H1 (cell line): ENCODE measurements at places on chromosomes 2 and 18. TPM values are rescaled to one million over a fixed set of nuclear protein-coding genes. Genes with fewer than 3 reads are reported as not detected.
A peak's percentile ranks its signal among the peaks of the same experiment; 100 is the strongest.

DNA sequence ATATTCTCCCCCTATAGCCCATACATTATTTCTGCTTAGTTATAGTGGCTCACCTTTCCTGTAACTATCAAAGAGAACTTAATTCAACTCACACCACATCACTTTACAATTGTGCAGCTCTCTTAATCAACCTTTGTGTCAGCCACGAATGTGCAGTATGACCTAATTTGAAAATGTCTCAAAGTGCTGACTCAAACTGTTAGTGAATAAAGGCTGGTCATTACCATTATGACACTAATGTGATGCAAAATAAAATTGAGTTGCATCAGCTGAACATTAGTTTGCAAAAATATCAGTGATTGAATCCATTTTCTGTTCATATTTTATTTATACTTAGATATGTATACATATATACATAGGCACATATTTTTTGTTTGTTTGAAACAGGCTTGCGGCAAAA lies 251.8 kb downstream of the MEIS1 start:
- H3K4me1 ChIP-seq, result peaks cover 7% of the 10 kb centered on the region
- no peak overlapping the region for H3K27ac ChIP-seq
- no peak overlapping the region for H3K4me3 ChIP-seq
- no peaks in the 10 kb centered on the region for H3K36me3 ChIP-seq
- H3K27me3 ChIP-seq, result no peaks in the 10 kb centered on the region

DNA sequence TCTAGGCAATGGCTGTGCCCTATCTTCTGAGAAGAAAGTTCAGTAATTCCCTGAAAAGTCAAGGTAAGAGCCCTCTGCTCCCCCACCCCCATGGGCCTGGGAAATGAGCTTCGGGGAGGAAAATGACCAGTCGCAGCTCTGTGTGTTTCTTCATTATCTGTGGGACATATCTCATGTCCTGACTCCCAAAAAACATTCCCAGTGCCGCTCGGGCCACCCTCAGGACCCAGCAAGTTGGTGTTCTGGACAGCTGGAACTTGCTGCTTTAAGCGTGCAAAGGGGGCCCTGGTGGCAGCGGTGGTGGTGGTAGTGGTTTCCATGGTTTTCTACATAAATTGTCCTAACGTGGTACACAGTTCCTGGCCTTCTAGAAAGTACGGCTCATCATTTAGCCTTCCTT lies 17.2 kb upstream of the PRLH start:
- no peaks in the 10 kb centered on the region for H3K4me1 ChIP-seq
- H3K36me3 ChIP-seq, result peaks cover 2% of the 10 kb centered on the region; the same call in 1 of the 2 replicates
- H3K4me3 ChIP-seq, result no peak overlapping the region
- H3K27ac ChIP-seq, result no peak overlapping the region

DNA sequence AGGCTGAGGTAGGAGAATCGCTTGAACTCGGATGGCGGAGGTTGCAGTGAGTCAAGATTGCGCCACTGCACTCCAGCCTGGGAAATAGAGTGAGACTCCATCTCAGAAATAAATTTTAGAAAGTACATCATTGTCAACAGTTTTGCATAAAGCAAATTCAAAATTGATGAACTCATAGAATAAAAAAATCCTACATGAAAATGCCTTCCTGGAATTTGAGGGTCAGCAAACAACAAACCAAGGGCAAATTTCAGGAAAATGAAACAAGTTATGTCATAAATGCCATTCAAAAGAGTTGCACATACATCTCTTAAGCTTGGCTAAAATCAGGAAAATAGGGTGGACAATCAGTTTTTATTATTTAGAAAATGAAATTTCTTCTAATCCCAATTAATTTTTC lies 45.1 kb downstream of the COL5A2 start:
- H3K4me1 ChIP-seq, result no peaks in the 10 kb centered on the region
- no peaks in the 10 kb centered on the region for H3K36me3 ChIP-seq
- no peak overlapping the region for H3K27ac ChIP-seq
- DNase-seq, result no peak
- H3K4me3 ChIP-seq, result no peak overlapping the region

GRCh38 chr2:16438613-16439321 lies 226.9 kb downstream of the CYRIA start:
- no peaks in the 10 kb centered on the region for H3K4me1 ChIP-seq
- H3K36me3 ChIP-seq, result no peaks in the 10 kb centered on the region
- no peak overlapping the region for H3K4me3 ChIP-seq
- DNase-seq, result no peak

DNA sequence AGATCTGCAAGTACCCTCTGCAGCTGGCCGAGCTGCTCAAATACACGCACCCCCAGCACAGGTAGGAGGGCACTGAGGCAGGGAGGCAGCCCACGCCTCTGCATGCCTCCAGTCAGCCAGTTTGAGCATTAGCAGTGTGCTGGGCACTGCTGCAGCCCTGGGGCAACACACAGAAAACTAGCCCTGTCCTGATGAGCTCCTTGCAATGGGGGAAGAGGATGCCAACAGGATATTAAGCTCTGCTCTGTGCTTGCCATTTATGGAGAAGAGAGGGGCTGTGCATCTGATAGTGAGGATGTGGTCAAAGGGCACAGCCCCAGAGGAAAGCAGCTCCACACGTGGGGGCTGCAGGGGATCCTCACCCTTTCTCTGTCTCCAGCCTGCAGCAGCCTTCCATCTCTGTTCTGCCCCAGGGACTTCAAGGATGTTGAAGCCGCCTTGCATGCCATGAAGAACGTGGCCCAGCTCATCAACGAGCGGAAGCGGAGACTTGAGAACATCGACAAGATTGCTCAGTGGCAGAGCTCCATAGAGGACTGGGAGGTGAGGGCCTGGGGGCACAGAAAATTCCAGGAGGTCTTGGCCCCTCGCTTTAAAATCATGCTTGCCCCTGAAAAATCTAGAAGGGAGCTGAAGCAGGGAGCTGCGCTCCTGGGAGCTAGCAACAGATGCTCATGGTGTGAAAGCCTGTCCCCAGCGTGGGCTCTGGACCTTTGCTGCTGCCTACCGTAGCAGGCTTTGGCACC lies 51.7 kb downstream of the FAM168B start:
- no peak overlapping the region for H3K4me3 ChIP-seq
- H3K4me1 ChIP-seq, result no peaks in the 10 kb centered on the region; the same call in 1 of the 2 replicates
- H3K27me3 ChIP-seq, result no peaks in the 10 kb centered on the region
- no peak for DNase-seq

CAVIN2 gene
- not detected in 2 replicates for total RNA-seq

DNA sequence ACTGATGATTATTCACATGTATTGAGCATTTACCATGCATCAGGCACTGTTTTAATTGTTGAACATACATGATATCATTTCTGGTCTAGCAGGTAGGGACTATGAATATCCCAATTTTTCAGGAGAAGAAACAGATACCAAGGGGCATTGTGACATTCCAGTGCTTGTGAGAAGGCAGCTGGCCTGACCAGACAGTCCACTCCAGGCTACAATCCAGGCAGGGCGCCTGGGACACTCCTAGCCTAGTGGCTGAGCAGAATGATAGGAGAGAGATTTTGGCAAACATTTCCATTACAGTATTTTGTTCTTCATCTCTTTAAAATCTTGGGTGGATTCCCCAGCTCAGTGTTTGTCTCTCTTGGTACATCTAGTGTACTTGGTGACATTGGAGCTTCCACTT lies 24.9 kb downstream of the ZNF892 start:
- no peaks in the 10 kb centered on the region for H3K4me1 ChIP-seq
- no peak overlapping the region for H3K27ac ChIP-seq
- no peak overlapping the region for H3K4me3 ChIP-seq
- no peak for DNase-seq

GRCh38 chr2:240564561-240565332 lies 3.5 kb upstream of the RNPEPL1 start:
- peak; percentile 38 for DNase-seq
- H3K4me3 ChIP-seq, result no peak overlapping the region
- no peaks in the 10 kb centered on the region for H3K36me3 ChIP-seq
- H3K4me1 ChIP-seq, result peaks cover 30% of the 10 kb centered on the region
- peaks cover 29% of the 10 kb centered on the region for H3K27me3 ChIP-seq

- no peaks in the 10 kb centered on the region for H3K36me3 ChIP-seq
- H3K27ac ChIP-seq, result no peak overlapping the region
- DNase-seq, result no peak
- H3K4me1 ChIP-seq, result peaks cover 7% of the 10 kb centered on the region
Observed at GRCh38 chr18:48358868-48359267, 50.3 kb downstream of the ZBTB7C start.

CHN1 gene
- 50.4 and 54.0 TPM in 2 replicates for total RNA-seq

- H3K4me1 ChIP-seq, result no peaks in the 10 kb centered on the region; the same call in none of the 2 replicates
- peaks cover 49% of the 10 kb centered on the region for H3K27me3 ChIP-seq
Observed at GRCh38 chr2:132668987-132669907, 758 bp downstream of the LYPD1 start.

DNA sequence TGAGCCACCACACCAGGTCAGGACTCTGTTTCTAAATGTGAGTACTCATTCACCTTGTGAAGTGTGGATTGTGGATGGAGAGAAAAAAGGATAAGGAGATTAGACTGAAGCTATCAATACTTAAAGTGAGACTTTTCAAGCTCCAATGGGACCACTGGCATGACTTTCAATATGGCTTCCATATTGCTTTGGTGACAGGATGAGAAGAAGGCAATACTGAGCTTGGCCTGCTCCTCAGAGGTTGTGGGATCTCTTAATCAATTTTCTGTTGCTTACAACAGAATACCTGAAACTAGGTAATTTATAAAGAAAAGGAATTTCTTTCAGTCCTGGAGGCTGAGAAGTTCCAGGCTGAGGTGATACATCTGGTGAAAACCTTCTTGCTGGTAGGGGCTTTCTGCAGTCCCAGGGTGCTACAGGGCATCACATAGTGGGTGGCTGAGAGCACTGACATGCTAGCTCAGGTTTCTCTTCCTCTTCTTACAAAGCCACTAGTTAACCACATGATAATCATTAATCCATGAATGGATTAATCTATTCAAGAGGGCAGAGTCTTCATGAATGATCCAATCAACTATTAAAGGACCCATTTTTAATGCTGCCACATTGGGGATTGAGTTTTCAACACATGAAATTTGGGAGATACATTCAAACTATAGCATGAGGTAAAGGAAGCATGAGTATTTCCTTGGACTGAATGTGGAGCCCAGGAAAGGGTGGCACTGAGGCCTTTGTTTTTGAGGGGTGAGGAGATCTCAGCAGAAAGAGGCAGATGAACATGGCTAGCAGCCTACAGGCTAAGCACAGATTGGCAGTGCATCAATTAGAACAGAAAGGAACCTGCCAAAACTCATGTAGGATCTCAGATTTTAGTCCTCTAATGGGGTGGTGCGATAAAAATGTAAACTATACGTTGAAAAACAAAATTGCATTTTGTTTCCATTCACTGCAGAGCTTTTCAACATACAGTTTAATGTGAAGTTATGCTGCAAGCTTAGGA lies 274.5 kb downstream of the PIK3C3 start:
- no peak overlapping the region for H3K4me3 ChIP-seq
- no peak overlapping the region for H3K27ac ChIP-seq
- no peaks in the 10 kb centered on the region for H3K27me3 ChIP-seq
- DNase-seq, result no peak
- no peaks in the 10 kb centered on the region for H3K36me3 ChIP-seq

MARCO gene
- total RNA-seq, result not detected in 2 replicates

PAX3 gene
- total RNA-seq, result not detected in 2 replicates

GRCh38 chr2:64400733-64401528 lies 53.0 kb upstream of the LGALSL start:
- H3K27ac ChIP-seq, result no peak overlapping the region
- no peaks in the 10 kb centered on the region for H3K27me3 ChIP-seq
- no peaks in the 10 kb centered on the region for H3K36me3 ChIP-seq
- H3K4me3 ChIP-seq, result no peak overlapping the region
- no peak for DNase-seq

DNA sequence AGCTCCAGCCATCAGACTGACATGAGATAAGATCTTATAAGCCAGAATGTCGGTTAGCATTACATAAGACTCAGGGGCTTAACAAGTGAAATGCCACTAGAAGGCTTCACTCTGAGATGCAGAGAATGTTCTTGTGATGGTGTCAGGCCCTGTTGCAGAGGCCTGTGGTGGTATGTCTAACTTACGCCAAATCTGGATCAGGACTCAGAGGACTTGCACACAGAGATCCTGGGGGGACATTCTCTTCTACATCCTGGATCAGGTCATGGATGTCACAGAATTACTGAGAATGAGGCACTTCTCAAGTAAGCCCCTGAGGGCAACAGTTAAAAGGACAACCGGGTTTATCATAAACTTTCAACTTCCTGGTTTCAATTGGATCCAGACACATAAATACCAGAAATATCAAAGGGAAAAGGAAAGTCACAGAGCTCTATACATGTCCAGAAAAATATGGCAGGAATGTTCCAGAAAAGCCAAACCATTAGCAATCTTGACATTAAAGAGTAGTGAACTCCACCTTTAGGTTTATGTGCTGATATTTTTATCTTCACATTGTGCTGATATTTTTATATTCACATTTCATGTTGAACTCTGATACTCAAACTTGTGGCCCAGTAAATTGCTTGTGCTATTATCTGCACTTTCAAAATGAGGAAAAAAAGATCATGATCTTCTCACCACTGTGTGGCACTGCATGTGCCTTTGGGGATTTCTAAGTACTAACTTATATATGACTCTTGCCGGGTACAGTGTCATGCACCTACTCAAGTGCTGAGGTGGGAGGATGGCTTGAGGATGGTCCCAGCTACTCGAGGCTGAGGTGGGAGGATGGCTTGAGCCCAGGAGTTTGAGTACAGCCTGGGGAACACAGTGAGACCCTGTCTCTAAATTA lies 137.5 kb upstream of the RNF152 start:
- no peaks in the 10 kb centered on the region for H3K36me3 ChIP-seq
- no peak for DNase-seq
- H3K4me3 ChIP-seq, result no peak overlapping the region

DNA sequence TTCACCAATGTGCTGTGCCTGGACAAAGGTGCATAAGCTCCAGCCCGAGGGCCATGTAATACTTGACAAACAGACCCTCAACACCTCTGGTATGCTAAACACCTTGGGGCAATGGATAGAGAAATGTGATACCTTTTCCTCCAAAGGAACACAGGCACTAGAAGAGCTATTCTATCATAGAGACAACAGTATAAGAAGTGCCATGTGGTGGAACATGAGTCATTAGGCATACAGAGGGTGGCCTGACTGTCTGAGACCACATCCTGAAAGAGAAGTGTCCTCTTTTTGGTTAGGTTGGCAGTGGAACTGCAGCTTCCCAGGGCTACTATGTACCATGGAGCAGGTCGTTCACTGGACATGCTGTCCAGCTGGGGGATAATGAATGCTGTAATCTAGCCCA lies 153.9 kb downstream of the INSIG2 start:
- DNase-seq, result no peak
- H3K27me3 ChIP-seq, result no peaks in the 10 kb centered on the region; the same call in 1 of the 2 replicates
- no peak overlapping the region for H3K27ac ChIP-seq
- H3K4me1 ChIP-seq, result no peaks in the 10 kb centered on the region

GRCh38 chr18:79779700-79780190 lies 18.0 kb upstream of the KCNG2 start:
- H3K27me3 ChIP-seq, result no peaks in the 10 kb centered on the region
- no peaks in the 10 kb centered on the region for H3K4me1 ChIP-seq
- no peak for DNase-seq
- no peak overlapping the region for H3K27ac ChIP-seq
- no peaks in the 10 kb centered on the region for H3K36me3 ChIP-seq
- no peak overlapping the region for H3K4me3 ChIP-seq

BOLL gene
- total RNA-seq, result not detected in 2 replicates
